ENCODE measurements at places on chromosomes 1 and 21. TPM values are rescaled to one million over a fixed set of nuclear protein-coding genes. Genes with fewer than 3 reads are reported as not detected.

- peak; percentile 6 for DNase-seq
Observed at GRCh38 chr1:147600119-147601111, 59.1 kb downstream of the BCL9 start.

DNA sequence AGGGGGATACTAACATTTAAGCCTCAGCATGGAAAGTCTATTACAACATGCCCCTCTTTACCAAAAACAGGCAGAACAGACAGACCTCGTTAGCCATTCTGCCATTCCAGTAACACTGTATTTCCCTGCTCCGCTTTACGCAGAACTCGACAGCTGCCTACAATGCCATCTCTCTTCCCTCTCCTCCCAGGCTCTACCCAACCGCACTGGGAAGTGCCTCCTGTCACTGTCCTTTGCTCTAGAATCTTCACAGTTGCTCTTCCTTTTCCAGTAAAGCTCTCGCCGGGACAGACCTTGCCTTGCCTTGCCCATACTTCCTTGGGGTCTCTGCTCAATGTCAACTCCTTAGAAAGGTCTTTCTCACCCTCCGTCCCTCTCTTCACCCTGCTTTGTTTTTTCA is 22.8 kb downstream of the COA6 start:
- DNase-seq: no peak

DNA sequence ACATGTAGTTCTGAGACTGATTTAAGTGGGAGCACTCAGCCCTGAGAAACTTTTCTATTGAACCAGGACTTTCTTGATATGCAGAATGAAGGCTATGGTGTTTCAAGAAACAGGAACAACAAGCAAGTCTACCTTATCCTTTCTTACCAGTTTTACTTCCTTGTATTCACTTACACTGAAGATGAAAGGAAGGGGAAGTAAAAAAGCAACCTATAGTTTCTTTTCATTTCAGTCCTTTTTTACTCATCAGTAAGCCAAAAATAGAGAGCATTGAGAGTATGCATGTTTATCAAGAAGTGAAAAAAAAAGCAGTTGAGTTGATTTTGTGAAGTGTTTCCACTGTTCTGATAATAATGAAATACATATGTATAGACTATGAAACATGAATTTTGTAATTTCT is 1010.3 kb downstream of the AMY1C start:
- no peak for DNase-seq

TMPRSS3 gene
- not detected for total RNA-seq

- no peak for DNase-seq
Observed at GRCh38 chr1:93578911-93579825, 102.5 kb downstream of the BCAR3 start.

DNA sequence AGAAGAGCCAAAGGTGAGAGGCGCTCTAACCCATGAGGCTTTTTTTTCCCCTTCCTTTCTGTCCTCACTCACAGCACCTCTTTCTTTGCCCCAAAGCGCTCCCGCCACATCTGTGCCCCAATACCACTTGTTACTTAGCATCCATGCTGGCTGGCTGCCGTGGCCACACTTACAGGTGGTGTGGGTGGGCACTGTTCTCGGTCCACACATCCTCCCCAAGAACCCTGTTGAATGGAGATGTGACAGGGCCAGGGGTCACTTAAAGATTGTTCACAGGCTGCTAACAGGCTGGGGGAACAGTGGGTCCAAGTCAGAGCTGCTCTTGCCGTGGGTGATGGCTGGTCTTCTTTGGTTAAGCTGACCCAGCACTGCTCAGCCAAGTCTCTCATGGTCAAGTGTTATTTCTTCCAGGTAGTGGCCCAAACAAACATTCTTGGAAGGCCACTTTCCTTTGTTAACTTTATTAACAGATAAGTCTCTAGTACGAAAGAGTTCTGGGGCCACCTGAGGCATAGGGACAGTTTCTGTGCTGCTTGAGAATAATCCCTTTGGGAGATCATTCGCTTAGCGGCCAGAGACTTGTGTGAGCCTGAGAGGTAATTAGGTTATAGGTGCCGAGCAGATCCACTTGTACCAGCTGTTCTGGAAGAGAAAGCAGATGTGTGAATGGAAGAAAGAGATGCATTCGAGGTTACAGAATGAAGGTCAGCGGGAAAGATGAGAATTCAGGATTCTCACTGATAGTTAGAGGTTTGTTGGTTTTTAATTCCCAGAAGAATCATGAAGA is 62.6 kb upstream of the IRF2BP2 start:
- no peak for DNase-seq

- peak; percentile 2 for DNase-seq
Observed at GRCh38 chr1:24427545-24427862, 11.9 kb downstream of the NIPAL3 start.

DNA sequence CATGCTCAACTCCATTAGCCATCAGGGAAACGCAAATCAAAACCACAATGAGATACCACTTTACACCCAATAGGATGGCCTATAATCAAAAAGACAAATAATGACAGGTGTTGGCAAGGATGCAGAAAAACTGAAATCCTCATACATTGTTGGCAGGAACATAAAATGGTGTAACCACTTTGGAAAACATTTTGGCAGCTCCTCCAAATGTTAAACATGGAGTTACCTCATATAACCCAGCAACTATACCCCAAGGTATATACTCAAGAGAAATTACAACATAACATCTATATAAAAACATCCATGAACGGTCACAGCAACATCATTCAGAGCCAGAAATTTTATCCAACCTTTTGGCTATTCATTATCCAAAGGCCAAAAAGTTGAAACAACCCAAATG is 11.6 kb downstream of the EIF4G3 start:
- DNase-seq: no peak

- DNase-seq: peak; percentile 98
Observed at GRCh38 chr1:13748610-13749505, 48.9 kb downstream of the PRDM2 start.

Data from myocyte (in vitro differentiated cells).